ENCODE measurements at places on chromosomes 6 and 20.

- no peak for DNase-seq
Measured at GRCh38 chr6:110652520-110652919, 162.7 kb downstream of the CDK19 start.

DNA sequence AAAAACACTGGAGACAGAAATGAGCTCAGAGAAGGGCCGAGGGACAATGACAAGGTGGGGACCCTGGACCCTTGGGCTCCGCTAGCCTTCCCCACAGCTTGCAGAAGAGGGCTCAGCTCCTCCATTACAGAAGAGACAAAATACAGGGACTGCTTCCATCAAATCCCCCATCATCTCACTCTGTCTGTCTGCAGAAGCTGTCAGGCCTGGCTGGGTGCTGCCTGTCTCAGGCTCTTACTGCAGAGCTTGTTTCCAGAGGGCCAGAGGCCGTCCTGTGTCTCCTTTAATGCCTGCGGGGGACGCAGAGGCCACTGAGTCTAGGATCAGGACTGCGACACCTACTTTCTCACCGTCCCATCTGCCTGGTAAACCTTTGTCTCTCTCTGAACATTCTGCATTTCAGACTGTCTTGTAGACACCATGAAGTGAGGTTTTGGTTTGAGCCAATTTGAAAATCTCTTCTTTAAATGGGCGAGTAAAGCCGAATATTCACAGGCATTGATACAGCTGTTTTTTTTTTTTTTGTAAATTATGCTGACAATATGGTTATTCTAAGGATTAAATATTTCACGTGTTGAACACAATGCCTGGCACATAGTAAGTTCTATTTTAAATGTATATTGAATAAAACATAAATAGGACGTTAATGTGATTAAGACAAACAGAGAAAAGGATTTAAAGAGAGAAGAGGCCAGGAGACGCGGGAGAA is 28.3 kb downstream of the RNASET2 start:
- no peak for DNase-seq

- no peak for DNase-seq
Measured at GRCh38 chr20:35013421-35014411, 58.0 kb downstream of the MYH7B start.

DNA sequence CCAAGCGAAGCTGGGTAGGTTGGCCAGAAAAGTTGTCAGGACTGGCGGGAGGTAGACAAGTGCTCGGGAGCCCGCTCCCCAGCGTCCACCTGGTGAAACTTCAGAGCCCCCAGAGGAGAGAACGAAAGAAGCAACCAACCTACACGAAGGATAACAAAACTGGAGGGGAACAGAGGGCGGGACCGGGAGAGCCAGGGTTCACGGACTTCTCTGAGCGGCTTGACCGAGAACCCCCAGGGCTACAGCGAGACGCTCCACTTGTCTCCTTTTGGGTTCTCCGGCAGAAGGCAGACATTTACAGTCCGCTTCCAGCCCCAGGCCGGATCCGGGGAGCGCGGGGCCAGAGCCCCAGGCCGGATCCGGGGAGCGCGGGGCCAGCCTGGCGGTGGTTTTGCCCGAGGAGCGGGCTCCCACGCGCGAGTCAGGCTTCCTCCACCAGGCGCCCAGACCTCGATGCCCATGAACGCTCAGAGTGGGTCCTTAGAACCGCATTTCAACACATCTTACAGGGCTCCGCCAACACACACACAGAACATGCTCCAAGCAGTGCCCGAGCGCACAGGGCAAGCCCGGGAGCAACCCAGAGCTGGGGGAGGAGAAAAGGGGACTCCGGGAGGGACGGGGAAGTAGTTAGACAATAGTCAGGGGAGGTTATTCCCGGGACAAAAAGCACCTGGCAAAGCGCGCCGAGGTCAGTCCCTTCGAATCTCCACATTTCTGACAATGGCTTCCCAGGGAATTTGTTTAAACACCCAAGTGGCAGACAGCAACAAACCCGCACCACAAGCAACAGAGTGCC is 1.1 kb downstream of the PTPRK start:
- peak; percentile 63 for DNase-seq

GRCh38 chr20:4082406-4083097 is 67.2 kb upstream of the RNF24 start:
- no peak for DNase-seq

- no peak for DNase-seq
Measured at GRCh38 chr20:47736570-47737152, 48.6 kb downstream of the SULF2 start.

DNA sequence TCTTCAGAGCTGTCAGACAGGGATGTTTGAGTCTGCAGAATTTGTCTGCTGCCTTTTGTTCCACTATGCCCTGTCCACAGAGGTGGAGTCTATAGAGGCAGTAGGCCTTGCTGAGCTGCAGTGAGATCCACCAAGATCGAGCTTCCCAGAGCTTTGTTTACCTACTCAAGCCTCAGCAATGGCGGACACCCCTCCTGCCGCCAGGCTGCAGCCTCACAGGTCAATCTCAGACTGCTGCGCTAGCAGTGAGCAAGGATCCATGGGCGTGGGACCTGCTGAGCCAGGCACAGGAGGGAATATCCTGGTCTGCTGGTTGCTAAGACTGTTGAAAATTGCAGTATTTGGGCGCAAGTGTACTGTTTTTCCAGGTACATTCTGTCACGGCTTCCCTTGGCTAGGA is 28.4 kb upstream of the RAB32 start:
- DNase-seq: no peak

- peak; percentile 9 for DNase-seq
Measured at GRCh38 chr20:51221791-51222408, 199.0 kb upstream of the KCNG1 start.

- DNase-seq: no peak
Measured at GRCh38 chr6:20678831-20679352, 144.6 kb downstream of the CDKAL1 start.

DNA sequence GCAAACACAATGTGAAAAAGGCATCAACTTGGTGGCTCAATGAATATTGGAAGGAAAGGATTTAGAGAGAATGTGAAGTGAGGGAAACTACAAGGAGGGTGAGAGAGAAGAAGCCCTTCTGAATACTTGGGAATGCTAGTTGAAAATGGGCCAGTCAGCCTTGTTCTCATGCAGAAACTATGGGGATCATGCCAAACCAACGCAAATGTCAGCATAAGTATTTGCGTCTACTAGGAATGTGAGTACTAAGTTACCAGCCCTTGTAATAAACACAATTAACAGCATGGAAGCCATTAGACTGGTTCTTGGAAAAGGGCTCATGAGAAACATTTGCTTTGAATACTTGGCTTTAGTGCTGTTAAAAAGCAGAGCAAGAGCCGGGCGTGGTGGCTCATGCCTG is 54.9 kb upstream of the AIG1 start:
- DNase-seq: no peak

- DNase-seq: no peak
Measured at GRCh38 chr6:14765106-14765505, 480.8 kb upstream of the JARID2 start.

DNA sequence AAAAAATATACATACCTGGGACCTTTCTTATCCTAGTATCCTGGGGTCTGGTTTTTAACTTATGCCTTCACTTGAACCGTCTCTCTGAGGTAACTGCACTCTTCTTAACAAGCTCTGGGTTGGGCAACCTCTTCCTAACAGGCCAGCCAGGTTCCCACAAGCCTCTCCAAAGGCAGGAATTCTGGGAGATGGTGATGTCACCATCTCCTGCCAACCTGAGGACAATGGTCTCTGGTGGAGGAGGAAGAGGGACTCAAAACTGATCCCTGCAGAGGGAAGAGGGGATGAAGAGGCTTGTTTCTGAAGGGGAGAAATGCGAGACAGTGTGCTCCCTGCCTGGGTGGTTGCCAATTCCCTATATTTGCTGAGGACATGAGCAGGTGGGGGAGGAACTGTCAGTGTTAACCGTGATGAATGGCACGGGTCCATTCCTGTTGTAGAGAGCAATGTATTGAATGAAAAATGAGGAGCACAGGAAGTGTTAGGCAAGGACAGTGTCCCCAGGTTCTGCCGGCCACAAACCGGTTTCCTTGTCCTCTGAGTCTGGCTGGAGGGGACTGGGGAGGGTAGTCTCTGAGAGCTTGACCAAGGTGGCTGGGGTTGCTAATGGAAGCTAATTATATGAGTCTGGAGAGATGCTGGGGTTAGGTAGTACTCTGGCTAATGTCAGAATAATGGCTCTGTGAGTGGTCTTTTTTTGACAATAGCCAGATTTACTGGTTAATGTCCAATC is 95.5 kb downstream of the KCNB1 start:
- DNase-seq: no peak

GRCh38 chr6:118632359-118632758 is 19.0 kb downstream of the CEP85L start:
- DNase-seq: no peak

DNA sequence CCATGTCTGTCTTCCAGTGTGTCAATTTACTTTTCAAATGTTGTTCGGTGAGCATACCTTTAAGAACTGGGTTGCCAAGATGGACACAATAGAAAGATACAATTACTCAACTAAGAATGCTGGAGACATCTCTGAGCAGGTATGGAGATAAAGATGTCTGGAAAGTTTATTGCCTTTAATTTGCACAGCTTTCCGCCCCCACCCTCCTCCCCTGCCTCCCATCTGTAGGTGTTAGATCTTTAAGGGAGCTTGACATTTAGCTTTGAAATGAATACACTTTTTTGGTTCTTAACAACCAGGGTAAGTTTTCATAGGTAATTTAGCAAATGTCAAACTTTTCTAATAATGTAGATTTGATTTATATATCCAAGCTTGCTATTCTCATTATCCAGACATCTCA is 104.4 kb downstream of the BTBD3 start:
- DNase-seq: no peak

DNA sequence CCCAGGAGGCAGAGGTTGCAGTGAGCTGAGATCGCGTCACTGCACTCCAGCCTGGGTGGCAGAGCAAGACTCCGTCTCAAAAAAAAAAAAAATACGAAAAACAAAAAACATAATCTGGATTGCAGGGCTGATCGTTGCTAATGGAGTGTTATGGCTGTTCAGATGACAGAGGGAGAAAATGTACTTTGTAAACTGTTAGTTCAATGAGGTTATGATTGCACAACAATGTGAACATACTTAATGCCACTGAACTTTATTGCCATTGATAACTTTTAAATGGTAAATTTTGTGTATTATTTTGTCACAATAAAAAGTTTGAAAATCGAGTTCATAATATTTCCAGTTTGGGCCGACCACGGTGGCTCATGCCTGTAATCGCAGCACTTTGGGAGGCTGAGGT is 10.5 kb downstream of the C20orf173 start:
- DNase-seq: no peak

DNA sequence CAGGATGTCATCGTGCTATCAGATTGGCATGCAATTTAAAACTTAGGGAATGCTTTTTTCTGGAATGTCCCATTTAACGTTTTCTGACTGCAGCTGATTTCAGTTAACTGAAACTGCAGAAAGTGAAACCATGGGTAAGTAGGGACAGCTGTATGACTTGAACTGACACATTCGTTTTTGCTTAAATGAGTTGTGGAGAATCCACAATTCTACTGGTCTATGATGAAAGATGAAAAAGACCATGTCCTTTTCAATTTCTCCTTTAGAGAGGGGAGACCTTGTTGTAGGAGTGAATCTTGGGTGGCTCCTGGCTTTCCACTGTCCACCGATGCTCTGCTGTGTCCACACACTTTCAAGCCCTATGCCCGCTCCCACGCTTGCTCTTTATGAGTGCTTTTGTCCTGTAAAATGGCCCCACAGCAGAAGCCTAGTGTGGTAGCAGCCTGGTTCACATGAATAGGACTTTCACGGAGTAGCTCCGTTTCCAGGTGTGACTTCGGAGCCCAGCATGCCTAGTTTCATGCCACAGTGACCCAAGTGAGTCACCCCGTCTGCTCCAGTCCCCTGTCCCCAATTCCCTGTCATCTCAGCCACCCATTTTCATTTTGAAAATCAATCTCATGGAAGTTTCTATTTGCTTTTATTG is 21.9 kb downstream of the DYNLT1 start:
- DNase-seq: no peak

DNA sequence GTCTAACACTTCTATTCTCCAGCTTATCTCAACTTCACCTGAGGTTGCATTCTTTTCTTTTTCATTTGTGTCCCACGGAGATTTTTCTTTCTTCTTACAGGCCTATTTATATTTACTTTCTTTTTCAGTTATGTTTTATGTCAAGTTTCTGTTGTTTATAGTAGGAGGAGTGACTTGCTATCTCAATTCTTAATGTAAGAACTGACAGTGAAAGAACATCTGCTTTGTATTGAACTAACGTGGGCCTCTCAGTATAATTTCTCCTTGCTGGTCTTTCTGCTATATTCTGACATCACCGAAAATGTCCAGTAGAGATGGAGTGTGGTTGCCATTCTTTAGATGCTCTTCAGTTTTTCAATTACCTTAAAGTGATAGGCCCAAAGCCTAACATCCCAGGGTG is 521.7 kb downstream of the EPM2A start:
- DNase-seq: no peak

DNA sequence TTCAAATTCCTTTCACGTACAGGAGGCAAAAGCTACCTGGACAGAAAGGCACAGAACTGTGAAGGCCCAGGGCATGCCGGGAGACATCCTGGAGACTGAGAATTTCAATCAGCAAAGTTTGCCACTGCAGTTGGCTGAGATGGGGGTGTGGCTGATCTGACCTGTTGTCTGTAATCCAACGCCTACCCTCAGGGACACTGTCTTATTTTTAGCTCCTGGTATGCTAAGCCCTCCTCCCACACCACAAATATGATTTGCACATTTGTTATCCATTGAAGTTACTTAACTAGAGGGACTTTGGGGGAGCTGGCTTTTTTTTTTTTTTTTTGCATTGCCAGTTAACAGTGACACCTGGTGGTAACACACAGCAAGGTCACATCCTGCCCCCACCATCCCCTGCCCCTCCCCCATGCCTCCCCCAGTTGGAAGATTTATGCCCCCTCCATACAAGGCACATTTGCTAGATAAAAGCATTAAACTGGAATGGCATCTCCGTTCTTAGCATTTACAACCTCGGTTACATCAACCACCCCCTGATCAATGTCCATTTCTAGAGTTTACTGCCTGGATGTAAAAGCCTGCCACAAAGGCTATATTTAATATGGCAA is 40.4 kb downstream of the TTI1 start:
- DNase-seq: peak; percentile 48

- no peak for DNase-seq
Measured at GRCh38 chr6:123007885-123008284, 11.8 kb downstream of the CLVS2 start.

GRCh38 chr6:110041126-110041525 is 63.0 kb downstream of the GPR6 start:
- no peak for DNase-seq

DNA sequence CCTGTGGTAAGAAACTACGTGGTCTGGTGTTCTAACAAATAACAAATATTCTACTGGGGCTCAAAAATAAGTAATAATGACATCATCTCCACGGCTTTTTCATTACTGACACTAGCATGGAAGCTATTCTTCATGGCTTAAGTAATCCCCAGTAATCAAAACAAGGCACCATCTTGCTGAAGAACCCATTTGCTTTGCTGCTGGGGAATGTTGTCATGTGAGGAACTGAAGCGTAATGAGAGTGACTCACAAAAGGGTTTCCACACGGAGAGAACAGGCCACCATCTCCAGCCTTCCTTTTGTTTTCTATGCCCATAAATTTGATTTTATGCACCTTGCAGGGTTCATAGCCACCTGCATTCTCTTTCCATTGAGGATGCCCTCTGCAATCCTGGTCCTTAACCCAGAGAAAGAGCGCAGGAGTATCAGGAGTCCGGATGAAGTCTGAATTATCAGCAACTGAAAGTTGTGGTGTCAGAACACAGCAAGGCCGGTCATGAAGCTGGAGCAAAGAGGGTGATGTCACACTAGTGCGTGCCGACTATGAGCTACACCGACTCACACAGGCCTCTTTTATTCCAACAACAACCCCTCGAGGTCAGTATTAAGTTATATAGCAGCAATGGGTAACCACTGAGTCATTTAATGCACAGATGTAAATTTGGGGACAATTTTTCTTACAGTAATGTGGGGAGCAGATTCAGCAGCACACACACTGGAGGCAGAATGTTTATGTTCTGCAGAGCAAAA is 173.7 kb upstream of the SSTR4 start:
- no peak for DNase-seq

Measured in nephron progenitor cell (in vitro differentiated cells).